Foreskin fibroblast (primary cell): ENCODE measurements at places on chromosomes 5 and 9.

DNA sequence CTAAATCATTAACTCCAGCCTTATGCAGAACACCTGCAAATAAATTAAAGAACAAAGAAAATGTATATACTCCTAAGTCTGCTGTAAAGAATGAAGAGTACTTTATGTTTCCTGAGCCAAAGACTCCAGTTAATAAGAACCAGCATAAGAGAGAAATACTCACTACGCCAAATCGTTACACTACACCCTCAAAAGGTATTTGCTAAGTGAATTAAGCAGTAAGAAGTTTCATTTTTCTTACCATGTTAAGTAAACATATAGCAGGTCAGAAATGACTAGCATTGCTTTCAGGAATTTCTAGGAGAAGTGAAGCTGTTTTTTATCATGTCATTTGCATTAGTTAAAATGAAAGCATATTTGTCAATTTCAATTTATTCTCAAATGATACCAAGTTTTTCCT is 92.7 kb downstream of the MELK start:
- DNase-seq = no peak

- no peak for DNase-seq
Observed at GRCh38 chr9:131627648-131628458, 82.5 kb downstream of the PRRT1B start.

- no peak for DNase-seq
Observed at GRCh38 chr5:131661933-131662332, 26.9 kb upstream of the RAPGEF6 start.

DNA sequence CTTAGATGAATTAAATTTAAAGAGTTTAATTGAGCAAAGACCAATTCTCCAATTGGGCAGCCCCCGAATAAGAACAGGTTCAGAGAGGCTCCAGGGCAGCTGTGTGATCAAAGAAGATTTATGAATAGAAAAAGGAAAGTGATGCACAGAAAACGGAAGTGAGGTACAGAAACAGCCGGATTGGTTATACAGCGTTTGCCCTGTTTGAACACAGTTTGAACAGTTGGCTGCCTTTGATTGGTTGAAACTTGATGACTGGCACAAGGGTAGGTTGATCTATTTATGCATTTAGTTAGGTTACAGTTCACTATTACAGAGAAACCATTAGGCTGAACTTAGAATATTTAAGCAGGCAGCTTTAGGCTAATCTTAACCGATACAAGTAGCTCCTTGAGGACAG is 29.5 kb downstream of the NIM1K start:
- DNase-seq = no peak

DNA sequence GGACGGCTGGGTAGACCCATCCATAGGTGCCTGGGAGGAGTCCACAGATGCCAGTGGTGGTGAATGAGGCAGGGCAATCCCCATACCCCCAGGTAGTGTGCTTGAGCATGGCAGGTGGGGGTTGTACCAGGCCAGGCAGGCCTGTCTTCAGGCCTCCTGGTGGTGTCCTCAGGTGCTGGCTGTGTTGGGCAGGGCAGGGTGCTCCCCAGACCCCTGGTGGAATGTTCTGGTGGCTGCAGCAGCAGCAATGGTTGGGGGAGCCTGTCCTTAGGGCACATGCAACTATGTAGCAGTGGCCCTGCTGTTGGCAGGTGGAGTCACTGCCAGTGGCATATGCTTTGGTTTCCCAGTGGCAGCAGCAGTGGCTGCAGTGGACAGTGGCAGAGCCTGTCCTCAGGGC is 10.0 kb downstream of the ALG2 start:
- no peak for DNase-seq

- no peak for DNase-seq
Observed at GRCh38 chr5:95923918-95924544, 37.6 kb downstream of the ELL2 start.

DNA sequence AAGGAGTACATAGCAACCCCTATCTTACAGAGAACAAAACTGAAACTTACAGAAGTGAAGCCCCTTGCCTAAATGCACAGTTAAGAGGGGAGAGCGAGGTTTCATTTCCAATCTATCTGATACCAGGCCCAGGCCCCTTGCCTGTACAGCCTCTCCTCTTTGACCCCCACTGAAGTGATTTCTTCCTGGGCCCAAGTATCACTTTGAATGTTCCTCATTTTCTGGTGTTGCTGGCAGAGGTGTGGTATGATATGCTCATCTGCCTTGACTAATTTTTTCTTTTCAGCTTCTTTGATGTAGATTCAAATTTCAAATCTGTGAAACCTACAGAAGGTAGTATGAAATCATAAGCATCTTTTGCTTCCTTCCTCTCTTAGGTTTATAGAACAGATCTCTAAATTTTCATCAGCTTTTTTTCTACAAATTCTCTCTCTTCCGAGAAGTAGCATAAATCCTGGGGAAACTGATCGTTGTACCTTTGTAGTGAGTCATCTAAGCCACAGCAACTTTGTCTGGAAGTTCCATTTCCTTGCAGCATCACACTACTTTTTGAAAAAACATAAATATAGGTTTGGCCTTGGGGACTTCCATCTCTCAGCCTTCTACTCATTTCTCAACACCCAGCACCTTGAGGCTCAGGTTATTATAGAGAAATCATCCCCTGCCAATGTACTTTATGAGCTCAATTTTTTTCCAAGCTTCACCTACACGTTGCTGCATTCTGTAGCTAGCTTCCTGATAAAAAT is 402.4 kb upstream of the PTGER4 start:
- DNase-seq = no peak

- DNase-seq = peak; percentile 11
Observed at GRCh38 chr9:95857896-95858295, 17.6 kb upstream of the ERCC6L2 start.

DNA sequence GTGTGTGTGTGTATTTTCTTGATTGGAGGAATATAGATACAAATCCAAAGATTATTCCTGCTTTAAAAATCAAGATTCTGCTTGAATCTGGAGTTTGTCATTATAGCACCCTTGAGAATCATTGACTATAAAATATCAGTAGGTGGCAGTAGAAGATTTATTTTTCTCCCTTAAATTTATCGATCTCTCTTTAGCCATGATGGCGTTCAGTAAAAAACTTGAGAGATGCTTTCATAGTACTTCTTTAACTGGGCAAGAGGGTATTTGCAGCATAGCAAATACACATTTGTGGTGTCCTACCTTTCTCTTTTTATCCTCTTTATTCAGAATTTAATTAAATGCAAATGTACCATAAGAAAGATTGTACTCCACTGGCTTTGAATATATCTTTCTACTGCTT is 307.7 kb downstream of the ADGRV1 start:
- peak; percentile 51 for DNase-seq

GRCh38 chr5:172380987-172381643 is 73.2 kb downstream of the SH3PXD2B start:
- DNase-seq = peak; percentile 71
